ENCODE measurements at places on chromosomes 11 and 22.

- no peak for DNase-seq
Measured at GRCh38 chr11:32884770-32885384, 7.7 kb upstream of the QSER1 start.

DNA sequence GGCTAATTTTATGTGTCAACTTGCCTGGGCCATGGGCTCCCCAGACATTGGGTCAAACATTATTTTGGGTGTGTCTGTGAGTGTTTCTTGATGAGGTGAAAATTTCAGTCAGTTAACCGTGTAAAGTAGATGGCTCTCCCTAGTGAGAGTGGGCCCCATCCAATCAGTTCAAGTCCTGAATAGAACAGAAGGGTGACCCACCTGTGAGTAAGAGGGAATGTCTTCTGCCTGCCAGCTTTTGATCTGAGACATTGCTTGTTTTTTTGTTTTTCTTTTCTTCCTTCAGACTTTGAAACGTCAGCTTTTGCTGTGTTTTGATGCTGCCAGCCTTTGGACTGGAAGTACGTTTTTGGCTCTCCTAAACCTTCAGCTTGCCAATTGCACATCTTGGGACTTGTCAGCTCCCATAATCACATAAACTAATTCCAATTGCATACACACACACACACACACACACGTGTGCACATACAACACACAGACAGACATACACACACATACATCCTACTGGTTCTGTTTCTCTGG lies 300.1 kb downstream of the CNTN5 start:
- DNase-seq = no peak

DNA sequence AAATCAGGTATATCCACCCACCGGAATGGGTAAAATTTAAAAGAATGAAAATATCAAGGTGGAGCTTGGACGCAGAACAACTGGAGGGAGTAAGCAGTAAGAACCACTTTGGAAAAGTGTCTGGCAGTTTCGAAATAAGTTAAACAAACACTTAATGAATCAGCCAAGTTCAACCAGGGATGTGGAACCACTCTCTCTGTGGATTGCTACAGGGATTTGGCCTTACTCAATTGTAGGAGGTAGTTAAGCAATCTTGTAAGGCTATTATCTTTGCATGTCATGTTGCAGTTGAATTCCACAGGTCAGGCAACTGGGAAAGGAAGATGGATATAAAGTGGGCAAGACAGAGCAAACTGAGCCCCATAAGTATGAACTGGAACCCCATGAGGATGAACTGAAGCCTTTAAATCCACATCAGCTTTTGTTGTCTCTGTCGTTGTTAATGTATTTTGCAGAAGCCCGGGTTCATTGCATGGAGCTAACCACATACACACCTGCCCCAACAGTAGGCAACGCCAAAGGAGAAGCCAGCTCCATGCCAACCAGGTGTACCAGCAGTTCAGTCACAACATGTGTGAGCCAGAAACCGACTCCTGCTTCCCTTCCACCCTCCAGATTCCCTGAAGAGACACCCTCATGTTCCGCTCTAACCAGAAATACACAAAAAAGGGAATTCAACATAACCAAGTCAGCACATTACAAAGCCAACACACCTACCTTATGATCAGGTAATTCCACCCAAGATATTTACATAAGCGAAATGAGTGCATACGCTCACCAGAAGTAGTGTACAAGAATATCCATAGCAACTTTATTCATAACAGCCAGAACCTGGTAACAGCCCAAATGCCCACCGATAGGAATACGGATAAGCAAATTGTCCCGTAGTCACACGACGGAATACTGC lies 8.0 kb upstream of the SLC43A3 start:
- no peak for DNase-seq

- no peak for DNase-seq
Measured at GRCh38 chr22:39130892-39131855, 21.3 kb downstream of the CBX7 start.

GRCh38 chr22:37657590-37658132 lies 862 bp upstream of the PDXP start:
- no peak for DNase-seq

DNA sequence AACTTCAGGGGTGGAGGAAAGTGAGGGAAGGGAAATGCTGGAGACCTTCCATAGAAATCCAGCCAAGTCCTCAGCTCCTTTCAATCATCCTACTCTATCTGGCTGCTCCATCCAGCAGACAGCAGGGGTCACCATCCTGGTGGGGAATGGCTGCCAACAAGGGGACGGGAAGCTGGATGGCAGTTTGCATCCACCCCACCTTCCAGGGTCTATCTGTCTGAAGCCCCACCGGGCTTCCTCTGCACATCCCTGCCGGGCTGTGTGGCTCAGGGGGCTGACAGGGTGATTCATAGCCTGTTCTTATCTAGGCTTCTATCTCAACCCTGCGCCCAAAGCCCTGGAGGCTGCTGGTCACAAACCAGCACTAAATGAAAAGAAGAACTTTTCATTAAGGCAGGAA lies 1.1 kb downstream of the SYTL2 start:
- no peak for DNase-seq

DNA sequence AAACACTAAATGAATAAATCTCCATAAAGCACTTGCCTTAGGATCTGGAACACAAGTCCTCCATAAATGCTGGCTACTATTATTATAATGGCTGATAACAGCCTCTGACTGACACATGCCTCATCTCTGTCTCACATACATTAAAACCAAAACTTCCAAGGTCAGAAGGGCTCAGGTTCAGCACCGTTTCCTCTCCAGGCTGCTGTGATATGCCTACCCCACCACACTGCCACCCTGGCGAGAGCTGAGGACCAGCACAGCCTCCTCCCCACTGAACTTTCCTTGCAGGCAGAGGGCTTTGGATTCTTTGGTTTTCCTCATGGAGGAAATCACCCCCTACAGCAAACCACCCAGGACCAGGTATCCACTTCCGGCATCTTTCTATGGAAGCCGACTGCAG lies 112.8 kb downstream of the ABTB2 start:
- no peak for DNase-seq

GRCh38 chr11:61079416-61080150 lies 22.7 kb upstream of the CD5 start:
- no peak for DNase-seq

DNA sequence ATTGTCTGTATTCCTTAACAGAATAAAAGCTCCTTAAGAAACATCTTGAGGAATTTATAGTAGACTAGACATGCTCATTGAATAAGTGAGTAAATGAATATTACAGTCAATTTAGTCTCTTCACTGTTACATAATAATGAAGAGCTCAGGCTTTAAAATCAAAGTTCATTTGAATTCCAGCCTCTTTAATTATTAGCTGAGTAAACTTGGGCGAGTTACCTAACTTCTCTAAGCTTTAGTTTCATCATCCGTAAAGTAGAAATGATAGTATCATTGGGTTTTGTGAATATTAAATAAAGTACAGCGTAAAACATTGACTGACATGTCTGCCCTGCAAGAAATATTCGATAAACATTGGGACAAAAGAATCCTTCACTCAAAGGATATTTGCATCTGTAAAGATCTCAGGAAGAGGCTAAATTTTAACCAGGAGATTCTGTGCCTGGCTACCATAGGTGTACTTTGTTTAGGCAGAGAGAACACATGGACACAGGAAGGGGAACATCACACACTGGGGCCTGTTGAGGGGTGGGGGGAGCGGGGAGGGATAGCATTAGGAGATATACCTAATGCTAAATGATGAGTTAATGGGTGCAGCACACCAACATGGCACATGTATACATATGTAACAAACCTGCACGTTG lies 15.2 kb upstream of the BBOX1 start:
- DNase-seq = no peak

DNA sequence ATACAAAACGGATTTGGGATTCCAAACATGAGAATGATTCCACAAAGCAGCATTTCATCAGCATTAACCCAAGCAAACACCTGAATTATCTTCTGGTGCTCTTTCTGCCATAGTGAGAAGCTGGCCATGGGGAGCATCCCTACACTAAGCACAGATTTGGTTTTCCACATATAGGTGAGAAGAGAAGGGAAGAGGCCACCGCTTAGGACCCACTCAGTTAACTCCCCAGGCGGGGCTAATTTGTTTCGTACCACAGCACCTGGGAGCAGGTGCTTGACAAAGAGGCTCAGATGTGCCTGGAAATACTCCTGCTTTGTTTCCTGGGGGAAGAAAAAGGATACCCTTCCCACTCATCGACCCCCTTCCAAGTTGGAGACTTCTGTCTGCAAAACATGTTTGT lies 64.2 kb downstream of the RAB30 start:
- no peak for DNase-seq

DNA sequence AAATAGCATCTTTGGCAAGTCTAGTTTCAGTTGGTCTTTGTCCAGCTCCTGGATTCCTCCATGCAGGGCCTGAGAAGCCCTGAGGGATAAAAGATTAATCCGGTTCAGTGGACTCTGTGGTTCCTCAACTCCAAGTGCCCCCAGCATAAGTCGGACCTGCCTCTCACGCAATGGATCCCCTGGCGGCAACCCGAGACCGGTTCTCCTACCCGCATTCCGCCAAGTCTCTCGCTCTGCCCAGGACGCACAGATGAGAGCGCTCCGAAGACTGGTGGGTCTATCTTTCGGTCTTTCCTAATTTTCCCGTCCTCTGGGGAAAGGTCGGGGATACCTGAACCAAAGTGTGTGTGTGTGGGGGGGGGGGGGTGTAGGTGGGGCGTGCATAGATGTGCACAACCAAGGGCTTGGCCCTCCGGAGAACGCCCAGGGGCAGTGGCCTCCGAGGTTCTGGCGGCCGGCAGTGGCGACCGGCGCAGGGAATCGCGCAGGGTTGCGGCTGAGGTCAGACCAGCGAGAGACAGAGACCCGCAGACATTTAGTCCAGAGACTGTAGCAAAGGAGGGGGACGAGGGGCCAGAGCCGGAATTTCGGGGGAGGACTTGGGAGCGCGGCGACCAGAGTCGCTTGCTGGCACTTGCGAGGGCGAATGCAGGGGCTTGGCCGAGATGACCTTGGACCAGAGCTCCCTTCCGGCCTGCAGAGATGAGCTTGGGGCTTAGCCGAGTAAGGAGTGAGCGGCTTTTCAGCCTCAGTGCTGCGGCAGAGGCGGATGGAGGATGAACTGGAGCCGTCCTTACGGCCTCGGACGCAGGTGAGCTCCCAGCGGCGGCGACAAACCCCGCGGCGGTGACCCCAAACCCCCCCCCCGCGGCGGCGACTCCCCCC lies 712 bp upstream of the SLC2A11 start:
- DNase-seq = no peak

DNA sequence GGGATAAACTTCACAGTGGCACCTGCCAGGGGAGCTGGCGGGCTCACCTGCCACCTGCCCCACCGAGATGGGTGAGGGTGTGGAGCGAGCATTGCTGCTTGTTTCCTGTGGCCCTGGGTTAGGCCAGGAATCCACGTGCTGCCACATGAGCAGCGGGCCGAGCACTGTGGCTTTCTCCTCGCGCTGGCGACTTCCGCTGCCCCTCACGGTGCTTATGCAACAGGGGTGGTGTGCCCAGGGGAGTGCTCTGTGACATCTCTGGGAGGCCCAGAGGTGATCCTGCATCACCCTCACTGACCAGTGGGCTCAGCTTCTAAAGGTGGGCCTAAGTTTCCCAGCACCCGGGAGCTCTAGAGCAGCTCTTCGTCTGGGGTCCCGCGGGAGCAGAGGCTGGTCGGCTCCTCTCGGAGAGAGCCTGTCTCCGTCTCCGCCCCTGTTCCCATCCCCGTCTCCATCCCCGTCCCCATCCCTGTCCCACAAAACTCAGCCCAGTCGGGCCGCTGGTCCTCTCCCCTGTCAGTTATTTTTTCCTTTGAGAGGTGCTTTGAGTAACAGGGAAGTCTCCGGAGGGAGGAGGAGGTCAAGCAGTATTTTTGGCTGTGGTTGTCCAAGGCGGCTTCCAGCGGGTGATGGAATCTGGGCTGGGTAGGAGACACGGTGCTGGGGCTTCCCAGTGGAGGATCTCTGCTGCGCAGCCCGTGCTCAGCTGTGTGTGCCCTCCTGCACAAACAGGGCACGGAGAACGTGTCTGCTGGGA lies 42.5 kb downstream of the AP2A2 start:
- no peak for DNase-seq

DNA sequence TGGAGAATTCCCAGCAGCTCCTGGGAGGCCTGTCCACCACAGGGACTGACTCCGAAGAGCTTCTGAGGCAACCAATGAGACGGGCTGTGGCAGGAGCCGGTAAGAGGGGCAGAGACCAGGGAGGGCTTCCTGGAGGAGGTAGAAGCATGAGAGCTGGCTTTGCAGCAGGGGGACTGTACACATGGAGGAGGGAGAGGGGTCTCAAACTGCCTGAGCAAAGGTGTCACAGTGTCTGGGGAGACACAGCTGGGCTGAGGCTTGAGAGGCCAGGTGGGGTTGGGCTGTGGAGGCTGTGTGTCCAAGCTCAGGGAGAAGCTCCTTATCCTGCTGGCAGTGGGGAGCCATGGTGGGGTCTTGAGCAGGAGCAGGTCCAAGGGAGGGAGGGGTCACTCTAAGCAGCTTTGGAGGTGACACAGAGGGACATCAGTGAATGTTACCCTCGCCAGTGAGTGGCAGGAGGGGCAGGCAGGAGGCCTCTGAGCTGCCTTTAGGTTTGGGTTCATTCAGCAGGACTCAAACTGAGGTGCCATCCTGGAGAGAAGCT lies 4.6 kb upstream of the RHOD start:
- DNase-seq = no peak

GRCh38 chr11:76674517-76675400 lies 4.2 kb upstream of the LRRC32 start:
- DNase-seq = no peak

DNA sequence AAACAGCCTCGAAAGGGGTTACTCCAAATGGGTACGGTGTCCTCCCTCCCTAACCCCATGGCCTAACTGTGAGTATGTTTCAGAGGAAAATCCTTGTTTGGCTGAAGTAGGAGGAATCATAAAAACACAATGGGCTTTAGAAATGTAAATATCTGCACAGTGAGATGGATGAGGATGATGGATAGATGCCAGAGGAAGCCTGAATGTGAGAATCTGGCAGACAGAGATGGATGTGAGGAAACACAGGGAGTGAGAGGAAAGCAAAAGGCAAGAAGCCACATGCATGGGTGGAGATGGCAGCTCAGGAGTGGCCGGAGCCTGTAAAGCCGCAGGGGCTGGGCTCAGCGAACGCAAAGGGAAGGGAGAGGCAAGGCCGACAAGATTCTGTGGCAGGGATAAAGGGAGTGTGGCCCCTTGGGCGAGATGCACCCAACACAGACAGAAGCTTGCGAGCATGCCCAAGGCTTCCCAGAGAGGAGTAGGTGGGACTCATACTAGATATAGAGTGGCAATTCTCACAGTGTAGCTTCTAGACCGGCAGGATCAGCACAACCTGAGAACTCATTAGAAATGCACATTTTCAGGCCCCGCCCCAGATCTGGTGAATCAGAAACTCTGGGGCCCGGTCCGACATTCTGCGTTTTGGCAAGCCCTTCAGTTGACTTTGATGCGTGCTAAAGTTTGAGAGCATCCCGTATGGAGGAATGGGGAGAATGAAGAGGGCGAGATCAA lies 237.3 kb upstream of the CADM1 start:
- DNase-seq = no peak
